ENCODE measurements at places on chromosomes 2 and 18. TPM values are rescaled to one million over a fixed set of nuclear protein-coding genes. Genes with fewer than 3 reads are reported as not detected.

WDR12 gene
- total RNA-seq, result 52.6 TPM

KANSL3 gene
- 42.1 TPM for total RNA-seq

- peaks cover 12% of the 10 kb centered on the region for H3K27me3 ChIP-seq
- H3K4me3 ChIP-seq, result no peak overlapping the region
- DNase-seq, result no peak
- no peaks in the 10 kb centered on the region for H3K36me3 ChIP-seq
These were observed 125.7 kb downstream of the UXS1 start for GRCh38 chr2:106068451-106068850.

DNA sequence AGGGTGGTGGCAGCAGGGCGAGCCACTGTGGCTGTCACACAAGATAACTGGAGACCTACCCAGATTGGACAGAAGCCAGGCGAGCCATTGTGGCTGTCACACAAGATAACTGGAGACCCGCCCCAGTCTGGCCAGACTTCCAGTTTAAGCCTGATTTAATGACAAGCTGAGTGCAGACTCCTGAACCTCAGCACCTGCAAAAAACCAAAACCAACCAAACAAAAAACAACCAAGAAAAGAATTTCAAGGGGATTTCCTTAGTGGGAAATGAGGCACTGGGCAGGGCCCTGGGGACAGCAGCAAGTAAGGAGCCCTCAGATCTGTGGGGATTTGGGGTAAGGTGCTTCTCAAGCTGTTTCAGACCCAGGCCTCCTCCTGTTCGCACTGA lies 95.2 kb upstream of the BOD1L2 start:
- DNase-seq, result no peak
- no peaks in the 10 kb centered on the region for H3K27me3 ChIP-seq
- no peak overlapping the region for H3K27ac ChIP-seq
- no peaks in the 10 kb centered on the region for H3K36me3 ChIP-seq
- H3K4me3 ChIP-seq, result no peak overlapping the region
- H3K4me1 ChIP-seq, result no peaks in the 10 kb centered on the region

- no peaks in the 10 kb centered on the region for H3K27me3 ChIP-seq
- peak; percentile 79 for DNase-seq
- H3K4me1 ChIP-seq, result peaks cover 29% of the 10 kb centered on the region
- no peaks in the 10 kb centered on the region for H3K36me3 ChIP-seq
These were observed 1.5 kb downstream of the GAREM1 start for GRCh38 chr18:32469190-32469651.

GRCh38 chr2:146985753-146986152 lies 859.1 kb upstream of the ACVR2A start:
- no peaks in the 10 kb centered on the region for H3K36me3 ChIP-seq
- no peak overlapping the region for H3K4me3 ChIP-seq
- no peaks in the 10 kb centered on the region for H3K27me3 ChIP-seq
- no peak overlapping the region for H3K27ac ChIP-seq

DNA sequence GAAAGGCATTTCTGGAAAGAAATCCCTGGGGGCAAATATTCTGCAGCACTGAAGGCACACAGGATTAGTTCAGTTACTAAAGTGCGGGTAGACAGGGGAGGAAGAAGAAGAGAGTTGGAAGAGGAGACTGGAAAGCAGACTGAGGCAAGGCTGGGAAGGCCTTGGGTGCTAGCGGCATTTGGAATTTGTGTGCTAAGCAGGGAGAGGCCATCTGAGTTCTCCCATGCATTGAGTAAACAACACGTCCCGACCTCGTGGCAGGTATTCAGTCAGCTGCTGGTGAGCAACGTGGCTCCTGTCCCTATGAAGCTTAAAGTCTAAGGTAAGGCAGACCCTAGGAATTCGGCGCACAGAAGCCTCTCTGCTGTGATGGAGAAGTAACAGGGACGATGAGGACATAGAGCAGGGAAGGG lies 30.7 kb downstream of the ATP8B1 start:
- no peaks in the 10 kb centered on the region for H3K36me3 ChIP-seq
- no peak overlapping the region for H3K27ac ChIP-seq
- H3K27me3 ChIP-seq, result no peaks in the 10 kb centered on the region
- DNase-seq, result no peak
- no peak overlapping the region for H3K4me3 ChIP-seq

- no peaks in the 10 kb centered on the region for H3K36me3 ChIP-seq
- DNase-seq, result no peak
- H3K4me1 ChIP-seq, result no peaks in the 10 kb centered on the region
- H3K27me3 ChIP-seq, result no peaks in the 10 kb centered on the region
These were observed 11.0 kb downstream of the PLA2R1 start for GRCh38 chr2:160051371-160051800.

DNA sequence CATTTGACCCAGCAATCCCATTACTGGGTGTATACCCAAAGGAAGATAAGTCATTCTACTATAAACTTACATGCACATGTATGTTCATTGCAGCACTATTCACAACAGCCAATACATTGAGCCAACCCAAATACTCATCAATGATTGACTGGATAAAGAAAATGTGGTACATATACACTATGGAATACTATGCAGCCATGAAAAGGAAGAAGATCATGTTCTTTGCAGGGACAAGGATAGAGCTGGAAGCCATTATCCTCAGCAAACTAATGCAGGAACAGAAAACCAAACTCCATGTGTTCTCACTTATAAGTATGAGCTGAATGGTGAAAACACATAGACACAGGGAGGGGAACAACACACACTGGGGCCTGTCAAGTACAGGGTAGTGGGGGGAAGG lies 226.7 kb upstream of the HNMT start:
- H3K27ac ChIP-seq, result no peak overlapping the region
- no peaks in the 10 kb centered on the region for H3K36me3 ChIP-seq
- no peaks in the 10 kb centered on the region for H3K27me3 ChIP-seq
- H3K4me1 ChIP-seq, result no peaks in the 10 kb centered on the region

DNA sequence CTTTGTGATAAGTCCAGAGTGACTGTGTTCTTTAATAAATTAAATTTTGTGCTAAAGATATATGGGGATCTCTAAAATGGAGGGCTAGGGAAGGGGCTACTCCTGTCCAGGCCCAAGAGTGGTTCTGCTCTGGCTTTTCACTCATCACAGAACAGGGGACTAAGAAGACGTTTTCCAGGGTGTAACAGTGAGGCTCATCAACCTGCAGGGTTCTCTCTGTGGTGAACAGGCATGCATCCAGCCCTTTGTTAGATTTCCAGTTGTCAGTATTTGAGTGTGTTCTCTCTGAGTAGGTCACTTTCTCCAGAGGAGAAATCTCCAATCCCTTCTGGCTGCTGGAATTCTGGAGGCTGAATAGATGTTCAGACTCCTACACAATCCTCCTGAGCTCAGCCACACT lies 408.9 kb downstream of the PLCL1 start:
- no peak overlapping the region for H3K27ac ChIP-seq
- DNase-seq, result no peak
- H3K27me3 ChIP-seq, result no peaks in the 10 kb centered on the region
- no peaks in the 10 kb centered on the region for H3K4me1 ChIP-seq
- H3K4me3 ChIP-seq, result no peak overlapping the region
- H3K36me3 ChIP-seq, result no peaks in the 10 kb centered on the region

GRCh38 chr2:58146707-58147106 lies 94.4 kb downstream of the FANCL start:
- no peaks in the 10 kb centered on the region for H3K36me3 ChIP-seq
- no peaks in the 10 kb centered on the region for H3K4me1 ChIP-seq
- H3K27ac ChIP-seq, result no peak overlapping the region
- no peak overlapping the region for H3K4me3 ChIP-seq
- H3K27me3 ChIP-seq, result no peaks in the 10 kb centered on the region
- no peak for DNase-seq
